ENCODE measurements at places on chromosomes 11 and 22.

GRCh38 chr11:32006799-32007388 is 84.0 kb upstream of the RCN1 start:
- DNase-seq: no peak

DNA sequence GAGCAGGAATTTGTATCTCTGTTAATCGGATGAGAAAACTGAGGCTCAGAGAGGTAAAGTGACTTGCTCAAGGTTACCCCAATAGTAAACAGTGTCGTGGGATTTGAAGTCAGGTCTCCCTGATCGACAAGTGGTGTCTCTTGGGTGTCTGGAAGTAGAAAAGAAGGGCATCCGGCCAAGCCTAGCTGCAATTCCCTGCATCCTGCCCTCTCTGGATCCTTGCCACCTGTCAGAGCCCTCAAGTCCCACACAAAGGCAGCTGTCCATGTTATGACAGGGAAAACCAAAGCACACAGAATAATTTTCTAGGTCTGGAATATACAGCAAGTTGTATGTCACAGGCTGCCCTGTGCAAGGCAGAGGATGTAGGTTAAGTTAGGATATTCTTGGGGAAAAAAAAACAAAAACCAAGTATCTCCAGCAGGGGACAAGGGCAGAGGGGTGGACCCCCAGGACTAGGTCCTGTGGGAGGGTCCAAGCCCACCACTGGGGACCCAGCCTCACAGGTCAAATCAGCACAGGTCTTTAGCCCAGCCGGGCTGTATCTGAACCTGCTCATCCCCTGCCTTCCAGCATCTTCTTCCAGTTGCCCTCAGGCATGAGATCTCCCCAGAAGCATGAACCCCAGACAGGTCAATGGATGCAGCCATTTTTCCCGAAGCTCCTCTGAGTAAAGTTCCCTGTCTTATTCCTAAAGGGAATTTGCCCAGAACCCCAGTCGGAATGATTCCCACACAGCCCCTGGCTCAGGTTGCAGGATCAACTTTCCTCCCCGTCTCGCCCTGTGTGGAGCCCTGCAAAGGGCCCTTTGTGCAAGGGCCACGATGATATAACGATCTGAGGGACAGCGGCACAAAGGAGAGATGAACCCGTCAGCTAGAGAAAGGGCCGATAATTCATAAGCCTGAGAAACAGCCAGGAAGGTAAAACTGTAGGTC is 15.0 kb downstream of the USH1C start:
- no peak for DNase-seq

DNA sequence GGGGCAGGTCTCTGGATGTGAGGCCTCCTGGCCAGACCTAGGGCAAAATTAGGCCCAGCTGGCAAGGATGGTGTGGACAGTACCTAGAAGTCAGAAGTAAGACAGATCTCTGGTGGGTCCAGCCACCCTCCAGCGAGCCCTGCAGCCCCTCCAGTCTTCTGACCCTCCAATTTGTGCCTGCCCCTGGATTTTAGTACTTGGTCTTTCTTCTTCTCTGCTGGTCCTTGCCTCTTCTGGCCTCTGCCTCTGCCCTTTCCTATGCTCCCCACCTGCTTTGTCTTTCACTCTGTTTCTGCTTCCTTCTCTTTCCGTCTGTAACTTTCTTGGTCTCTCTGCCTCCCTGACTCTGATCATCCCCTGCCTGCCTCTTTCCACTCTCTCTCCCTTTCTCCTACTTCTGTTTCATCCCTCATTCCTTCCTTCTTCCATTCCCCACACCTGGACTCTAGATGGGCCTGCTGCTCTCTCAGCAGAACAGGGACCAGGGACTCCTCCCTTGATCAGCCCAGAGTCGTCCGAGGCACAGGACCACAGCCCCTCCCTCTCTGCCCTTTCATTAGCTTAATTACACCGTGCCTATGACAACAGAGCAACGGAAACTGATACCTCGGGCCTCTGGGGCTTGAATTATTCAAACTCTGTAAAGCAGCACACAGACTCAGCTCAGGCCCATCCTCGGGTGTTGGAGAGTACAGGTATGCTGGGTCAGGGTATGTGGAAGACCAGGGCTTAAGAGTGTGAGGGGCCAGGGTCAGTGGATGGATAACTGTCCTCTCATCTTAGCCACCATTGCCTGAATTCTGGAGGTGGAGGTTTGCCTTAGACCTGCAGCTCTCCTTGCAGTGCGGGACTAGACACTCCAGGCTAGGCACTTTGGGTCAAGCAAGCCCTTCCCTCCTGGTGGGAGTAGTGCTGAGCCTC is at the start of gene CHRNA10:
Gene CHRNA10 (minus strand): TSS at position 51 of the 921 bp plus-strand sequence. CDS start 72 bp downstream, outside the sequence.
- DNase-seq: no peak

GRCh38 chr11:31922450-31922849 is 111.3 kb upstream of the PAX6 start:
- no peak for DNase-seq

GRCh38 chr11:11450744-11451362 is 97.8 kb upstream of the CSNK2A3 start:
- DNase-seq: no peak

- no peak for DNase-seq
Measured at GRCh38 chr11:114441921-114442320, 2.7 kb downstream of the REXO2 start.

Measured in stimulated activated CD4-positive, alpha-beta T cell treated with anti-CD3 and anti-CD28 coated beads, Interleukin-2, amount 100 ng/mL, for 4 hours (primary cell).